ENCODE measurements at places on chromosomes 7 and 10. TPM values are rescaled to one million over a fixed set of nuclear protein-coding genes. Genes with fewer than 3 reads are reported as not detected.

DNA sequence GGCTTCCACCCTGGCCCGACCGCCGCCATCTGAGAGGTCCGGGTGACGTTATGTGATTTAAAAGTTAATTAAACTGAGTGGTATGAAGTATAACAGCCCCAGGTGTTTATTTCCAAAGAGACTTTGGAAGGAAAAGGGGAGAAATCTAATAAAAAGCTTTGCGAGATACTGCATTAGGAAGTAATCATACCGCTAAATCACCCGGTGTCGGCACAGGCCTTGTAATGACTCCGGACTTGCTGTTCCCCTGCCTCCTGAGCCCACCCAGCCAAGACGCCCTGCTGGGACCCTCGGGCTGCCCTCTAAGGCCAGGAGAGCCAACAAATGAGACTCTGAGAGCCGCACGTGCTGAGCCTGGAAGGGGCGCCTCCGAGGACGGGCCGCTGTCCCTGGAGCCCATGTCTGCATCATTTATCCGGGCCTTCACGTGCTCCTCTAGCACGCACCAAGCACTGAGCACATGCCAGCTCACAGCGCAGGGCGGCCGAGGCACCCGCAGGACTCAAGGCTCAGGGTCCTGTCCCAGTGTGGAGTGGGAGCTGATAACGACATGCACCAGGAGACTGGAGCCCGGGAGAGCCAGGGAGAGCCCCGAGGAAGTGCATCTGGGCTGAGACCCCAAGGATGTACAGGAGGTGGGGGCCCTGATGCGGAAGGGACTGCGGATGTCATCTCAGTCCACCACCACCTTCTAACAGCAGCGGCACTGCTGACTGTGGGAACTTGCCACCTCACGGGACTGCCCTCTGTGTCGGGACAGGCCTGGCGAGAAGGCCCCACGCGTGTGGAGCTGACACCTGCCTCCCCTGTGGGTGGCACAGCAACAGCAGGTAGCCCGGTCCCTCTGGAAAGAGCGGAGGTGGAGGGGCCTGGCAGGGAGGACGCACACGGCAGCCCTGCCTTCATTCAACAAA, 182.7 kb downstream of the ELFN1 start:
- H3K4me3 ChIP-seq = no peak overlapping the region
- no peaks in the 10 kb centered on the region for H3K4me1 ChIP-seq
- no peak overlapping the region for H3K27ac ChIP-seq
- H3K36me3 ChIP-seq = no peaks in the 10 kb centered on the region
- DNase-seq = no peak

- no peak overlapping the region for H3K4me3 ChIP-seq
- no peak overlapping the region for H3K27ac ChIP-seq
- no peaks in the 10 kb centered on the region for H3K4me1 ChIP-seq
- peak; percentile 12 for DNase-seq
- peaks cover 53% of the 10 kb centered on the region for H3K27me3 ChIP-seq
These were observed 104.9 kb upstream of the C7orf33 start for GRCh38 chr7:148485618-148486017.

DNA sequence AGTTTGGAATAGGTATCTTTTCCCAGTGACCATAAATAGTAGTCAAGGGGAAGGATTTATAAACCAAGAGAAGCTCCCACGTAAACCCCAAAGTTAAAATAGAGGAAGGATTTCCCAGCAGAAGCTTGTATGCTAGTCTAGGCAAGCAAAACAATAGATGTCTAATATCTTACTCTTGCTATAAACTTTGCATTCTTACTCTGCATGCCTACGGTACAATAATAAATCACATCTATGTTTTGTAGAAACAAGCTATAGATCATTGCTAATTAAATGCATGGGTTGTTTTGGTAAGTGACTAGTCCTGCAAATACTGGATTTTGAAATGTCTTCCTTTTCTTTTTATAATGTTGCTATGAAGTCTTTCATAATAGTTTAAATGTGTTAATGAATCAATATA, 585.5 kb downstream of the INHBA start:
- no peaks in the 10 kb centered on the region for H3K27me3 ChIP-seq
- no peaks in the 10 kb centered on the region for H3K36me3 ChIP-seq
- H3K27ac ChIP-seq = peak overlapping the region; percentile 89
- no peak for DNase-seq

DNA sequence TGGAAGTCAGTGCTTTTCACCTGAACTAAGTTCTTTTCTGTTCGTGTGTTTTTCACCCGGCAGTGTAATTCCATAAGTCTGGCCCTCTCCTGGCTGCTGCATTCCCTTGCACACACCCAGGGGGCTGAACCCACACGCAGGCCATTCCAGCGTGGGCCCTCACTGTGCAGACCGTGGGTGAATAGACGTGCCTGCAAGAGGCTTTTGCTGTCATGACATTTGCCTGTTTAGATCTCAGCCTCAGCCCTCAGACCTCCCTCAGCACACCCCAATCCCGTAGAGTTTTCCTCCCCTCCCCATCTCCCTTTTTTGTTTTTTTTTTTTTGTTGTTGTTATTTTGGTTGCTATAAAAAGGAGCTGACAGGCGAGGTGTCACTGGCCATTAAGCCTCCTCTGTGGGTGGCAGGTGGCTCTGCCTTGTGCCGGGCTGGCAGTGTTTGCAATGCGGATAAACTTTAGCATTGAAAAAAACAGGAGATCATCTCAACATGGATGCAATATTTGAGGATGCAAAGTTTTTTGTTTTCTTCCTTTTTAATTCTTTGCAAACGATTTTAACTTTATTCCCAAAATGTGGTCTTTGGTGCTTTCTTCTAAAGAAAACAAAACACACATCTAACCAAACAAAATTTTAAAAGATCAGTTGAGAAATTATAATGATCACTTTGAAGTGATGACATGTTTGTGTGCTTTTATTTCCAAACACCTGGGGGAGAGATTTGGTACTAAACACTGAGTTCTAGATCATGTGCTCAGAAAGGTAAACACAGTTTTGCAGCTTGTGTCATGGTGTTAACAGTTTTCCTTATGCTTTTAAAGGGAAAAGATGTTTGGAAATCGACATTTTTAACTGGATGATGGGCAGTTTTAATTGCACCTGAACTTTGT, 58.8 kb downstream of the WDR37 start:
- no peak overlapping the region for H3K27ac ChIP-seq
- DNase-seq = no peak
- H3K4me3 ChIP-seq = no peak overlapping the region
- no peaks in the 10 kb centered on the region for H3K27me3 ChIP-seq
- H3K36me3 ChIP-seq = no peaks in the 10 kb centered on the region
- H3K4me1 ChIP-seq = peaks cover 3% of the 10 kb centered on the region

DNA sequence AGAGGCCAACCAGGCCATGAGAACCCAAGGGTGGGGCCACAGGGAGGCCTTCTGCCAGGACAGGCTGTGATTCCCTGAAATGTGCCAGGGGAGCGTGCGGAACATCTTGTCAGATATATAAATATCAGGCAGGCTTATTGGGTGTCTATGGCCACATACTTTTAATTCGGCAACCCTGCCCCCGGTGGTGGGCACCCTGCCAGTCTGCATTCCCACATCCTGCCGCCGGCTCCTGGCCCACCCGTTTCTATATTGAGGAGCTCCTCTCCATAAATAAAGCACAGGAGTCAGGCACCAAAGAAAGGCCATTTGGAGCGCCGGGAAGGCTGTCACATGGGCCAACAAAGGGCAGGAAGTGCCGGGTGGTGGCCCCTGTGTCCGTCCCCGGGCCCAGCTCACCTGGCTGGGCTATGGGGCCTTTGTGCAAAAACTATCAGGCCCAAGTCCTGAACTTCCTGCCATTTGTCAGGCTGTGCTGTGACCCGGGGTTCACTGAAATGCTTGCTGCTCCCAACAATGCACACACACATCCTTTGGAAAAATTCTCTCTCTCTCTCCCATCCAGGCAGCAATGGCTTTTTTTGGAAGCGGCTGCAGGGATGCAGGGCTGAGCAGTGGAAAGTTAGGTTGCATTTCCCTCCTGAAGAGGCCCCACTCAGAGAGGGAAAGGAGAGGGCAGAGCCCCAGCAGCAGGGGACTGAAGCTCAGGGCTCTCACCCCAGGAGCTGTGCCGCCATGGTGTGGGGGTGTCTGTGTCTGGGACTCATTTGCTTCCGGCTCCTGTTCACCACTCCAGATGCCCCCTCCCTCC, 25.0 kb upstream of the PODXL start:
- H3K27me3 ChIP-seq = no peaks in the 10 kb centered on the region
- H3K4me1 ChIP-seq = no peaks in the 10 kb centered on the region
- H3K4me3 ChIP-seq = no peak overlapping the region
- no peaks in the 10 kb centered on the region for H3K36me3 ChIP-seq
- DNase-seq = no peak

- H3K4me3 ChIP-seq = no peak overlapping the region
- H3K4me1 ChIP-seq = no peaks in the 10 kb centered on the region
- no peaks in the 10 kb centered on the region for H3K27me3 ChIP-seq
- no peak overlapping the region for H3K27ac ChIP-seq
These were observed 13.3 kb downstream of the GPR37 start for GRCh38 chr7:124752310-124752709.

- H3K4me1 ChIP-seq = no peaks in the 10 kb centered on the region
- H3K4me3 ChIP-seq = no peak overlapping the region
- H3K27me3 ChIP-seq = no peaks in the 10 kb centered on the region
- DNase-seq = no peak
These were observed 50.1 kb upstream of the GDF10 start for GRCh38 chr10:47249881-47250280.

DNA sequence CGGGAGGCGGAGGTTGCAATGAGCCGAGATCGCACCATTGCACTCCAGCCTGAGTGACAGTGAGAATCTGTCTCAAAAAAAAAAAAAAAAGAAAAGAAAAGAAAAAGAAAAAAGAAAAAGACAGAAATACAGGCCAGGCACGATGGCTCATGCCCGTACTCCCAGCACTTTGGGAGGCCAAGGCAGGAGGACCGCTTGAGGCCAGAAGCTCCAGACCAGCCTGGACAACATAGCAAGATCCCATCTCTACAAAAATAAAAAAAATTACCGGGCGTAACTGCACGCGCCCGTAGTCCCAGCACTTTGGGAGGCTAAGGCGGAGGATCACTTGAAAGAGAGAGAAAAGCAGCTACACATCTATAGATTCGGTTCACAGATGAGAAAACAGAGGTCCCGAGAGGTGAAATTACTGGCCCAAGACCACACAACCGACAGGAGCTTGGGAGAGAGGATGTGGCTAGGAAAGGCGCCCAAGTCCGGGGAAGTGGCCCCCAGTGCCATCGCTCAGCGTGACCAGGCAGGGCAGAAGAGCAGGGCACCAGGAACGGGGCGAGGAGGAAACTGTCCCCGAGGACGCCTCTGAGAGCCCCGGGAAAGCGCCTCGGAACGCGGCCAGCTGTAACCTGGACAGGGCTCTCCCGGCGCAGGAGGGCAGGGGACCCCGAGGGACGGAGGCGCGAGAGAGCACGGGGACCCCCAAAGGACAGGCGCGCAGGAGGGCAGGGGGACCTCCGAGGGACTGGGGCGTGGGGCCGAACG, 612 bp downstream of the SNX8 start:
- peak overlapping the region; percentile 92 for H3K4me3 ChIP-seq
- H3K27ac ChIP-seq = 0 out of 2 replicates have a peak overlapping the region, but pooled peaks have one; percentile 11
- H3K4me1 ChIP-seq = peaks cover 24% of the 10 kb centered on the region
- no peaks in the 10 kb centered on the region for H3K36me3 ChIP-seq

DNA sequence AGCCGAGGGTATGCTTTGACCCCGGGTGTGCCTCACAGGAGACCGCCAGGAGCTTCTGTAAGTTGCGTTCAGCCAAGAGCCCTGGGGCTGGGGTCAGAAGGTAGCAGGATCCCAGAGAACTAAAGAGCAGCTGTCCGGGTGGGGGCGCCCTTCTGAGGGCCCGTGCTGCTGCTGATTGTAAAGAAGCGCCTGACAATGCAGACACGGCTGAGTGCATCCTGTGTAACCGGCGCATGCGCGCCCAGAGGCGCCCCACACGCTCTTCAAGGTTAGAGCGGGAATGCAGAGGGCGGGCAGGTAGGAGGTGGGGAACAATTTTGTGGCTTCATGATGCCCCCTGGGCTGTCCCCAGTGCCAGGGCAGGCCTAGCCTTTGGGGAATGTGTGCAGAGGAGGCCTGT, 210.2 kb upstream of the CTBP2 start:
- H3K27ac ChIP-seq = no peak overlapping the region
- no peak overlapping the region for H3K4me3 ChIP-seq
- H3K27me3 ChIP-seq = peaks cover 15% of the 10 kb centered on the region
- H3K36me3 ChIP-seq = no peaks in the 10 kb centered on the region
- DNase-seq = no peak
- no peaks in the 10 kb centered on the region for H3K4me1 ChIP-seq

- no peaks in the 10 kb centered on the region for H3K36me3 ChIP-seq
- H3K4me3 ChIP-seq = no peak overlapping the region
- peaks cover 9% of the 10 kb centered on the region for H3K27me3 ChIP-seq
These were observed 298.5 kb downstream of the ELMO1 start for GRCh38 chr7:37150180-37150579.

GRCh38 chr10:47290338-47290737, 9.7 kb upstream of the GDF10 start:
- H3K27me3 ChIP-seq = peaks cover 26% of the 10 kb centered on the region
- H3K4me1 ChIP-seq = no peaks in the 10 kb centered on the region
- no peaks in the 10 kb centered on the region for H3K36me3 ChIP-seq
- DNase-seq = no peak
- no peak overlapping the region for H3K27ac ChIP-seq

DNA sequence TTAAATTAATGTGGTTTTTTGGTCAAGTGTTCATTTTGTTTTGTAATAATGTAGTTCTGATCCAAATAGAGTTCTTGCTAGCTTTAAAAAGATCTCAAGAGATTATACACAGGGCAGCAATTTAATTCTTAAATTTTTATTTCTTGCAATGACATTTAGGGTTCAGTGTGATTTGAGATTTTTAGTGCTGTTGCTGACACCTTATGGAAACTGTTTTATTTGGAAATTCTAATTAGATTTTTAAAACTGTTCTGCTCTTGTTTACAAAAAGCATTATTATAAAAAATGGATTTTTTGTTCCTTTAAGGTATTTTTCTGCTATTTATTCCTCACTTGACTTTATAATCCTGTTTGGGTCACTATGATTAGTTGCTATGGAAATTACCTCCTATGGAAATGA, 72.1 kb downstream of the RTKN2 start:
- H3K36me3 ChIP-seq = peaks cover 14% of the 10 kb centered on the region
- no peak overlapping the region for H3K27ac ChIP-seq
- peaks cover 6% of the 10 kb centered on the region for H3K4me1 ChIP-seq
- no peak for DNase-seq

GRCh38 chr10:76969366-76969948, 668.2 kb downstream of the KCNMA1 start:
- no peak overlapping the region for H3K4me3 ChIP-seq
- H3K27me3 ChIP-seq = no peaks in the 10 kb centered on the region
- no peak for DNase-seq
- H3K27ac ChIP-seq = no peak overlapping the region
- no peaks in the 10 kb centered on the region for H3K36me3 ChIP-seq

GRCh38 chr10:114079421-114079820, 35.8 kb downstream of the ADRB1 start:
- no peak for DNase-seq
- no peaks in the 10 kb centered on the region for H3K27me3 ChIP-seq
- H3K27ac ChIP-seq = no peak overlapping the region

DNA sequence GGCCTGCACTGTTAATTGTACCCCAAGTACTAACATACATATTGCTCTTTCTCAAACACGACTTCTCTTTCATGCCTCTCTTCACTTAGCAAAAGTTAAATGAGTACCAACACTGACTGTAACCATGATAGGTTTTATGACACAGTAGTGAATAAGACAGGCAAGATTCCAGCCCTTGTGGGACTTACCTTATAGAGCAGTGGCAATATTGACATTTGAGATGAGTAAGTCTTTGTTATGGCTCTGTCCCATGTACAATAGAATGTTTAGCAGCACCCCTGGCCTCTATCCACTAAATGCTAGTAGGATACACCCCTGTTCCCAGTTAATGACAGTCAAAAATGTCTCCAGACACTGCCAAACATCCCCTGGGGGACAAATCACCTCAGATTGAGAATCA, 11.9 kb upstream of the COL1A2 start:
- no peaks in the 10 kb centered on the region for H3K27me3 ChIP-seq
- peaks cover 22% of the 10 kb centered on the region for H3K4me1 ChIP-seq
- peak overlapping the region; percentile 86 for H3K27ac ChIP-seq
- H3K36me3 ChIP-seq = no peaks in the 10 kb centered on the region

Gene ASB10
- total RNA-seq = not detected

Gene PAPSS2
- total RNA-seq = 17.3 TPM

Gene PPP2R2D
- total RNA-seq = 40.3 TPM

Gene FBXL13
- not detected for total RNA-seq
